ENCODE measurements at places on chromosomes 4 and X.
A peak's percentile ranks its signal among the peaks of the same experiment; 100 is the strongest.

GRCh38 chr4:123218981-123219380 lies 177.6 kb upstream of the SPRY1 start:
- no peak for DNase-seq

GRCh38 chr4:158835226-158836001 lies 66.6 kb downstream of the FNIP2 start:
- no peak for DNase-seq

DNA sequence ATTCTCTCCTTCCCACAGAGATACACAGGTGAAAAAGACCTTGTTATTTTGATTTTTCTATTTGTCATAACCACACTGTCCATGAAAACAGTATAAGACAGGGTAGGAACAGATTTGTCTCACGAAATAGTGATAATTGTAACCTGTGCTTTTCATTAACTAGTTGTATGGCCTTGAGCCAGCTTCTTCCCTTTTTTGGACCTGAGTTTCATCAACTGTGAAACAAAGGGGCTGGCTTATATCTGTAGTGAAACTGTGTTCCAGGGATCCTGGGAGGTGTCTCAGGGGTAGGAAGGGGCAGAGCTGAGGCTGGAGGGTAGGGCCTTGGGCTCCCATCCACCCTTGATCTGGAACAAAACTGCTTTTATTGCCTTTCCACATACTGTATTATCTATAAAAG lies 50.9 kb downstream of the MED28 start:
- no peak for DNase-seq

DNA sequence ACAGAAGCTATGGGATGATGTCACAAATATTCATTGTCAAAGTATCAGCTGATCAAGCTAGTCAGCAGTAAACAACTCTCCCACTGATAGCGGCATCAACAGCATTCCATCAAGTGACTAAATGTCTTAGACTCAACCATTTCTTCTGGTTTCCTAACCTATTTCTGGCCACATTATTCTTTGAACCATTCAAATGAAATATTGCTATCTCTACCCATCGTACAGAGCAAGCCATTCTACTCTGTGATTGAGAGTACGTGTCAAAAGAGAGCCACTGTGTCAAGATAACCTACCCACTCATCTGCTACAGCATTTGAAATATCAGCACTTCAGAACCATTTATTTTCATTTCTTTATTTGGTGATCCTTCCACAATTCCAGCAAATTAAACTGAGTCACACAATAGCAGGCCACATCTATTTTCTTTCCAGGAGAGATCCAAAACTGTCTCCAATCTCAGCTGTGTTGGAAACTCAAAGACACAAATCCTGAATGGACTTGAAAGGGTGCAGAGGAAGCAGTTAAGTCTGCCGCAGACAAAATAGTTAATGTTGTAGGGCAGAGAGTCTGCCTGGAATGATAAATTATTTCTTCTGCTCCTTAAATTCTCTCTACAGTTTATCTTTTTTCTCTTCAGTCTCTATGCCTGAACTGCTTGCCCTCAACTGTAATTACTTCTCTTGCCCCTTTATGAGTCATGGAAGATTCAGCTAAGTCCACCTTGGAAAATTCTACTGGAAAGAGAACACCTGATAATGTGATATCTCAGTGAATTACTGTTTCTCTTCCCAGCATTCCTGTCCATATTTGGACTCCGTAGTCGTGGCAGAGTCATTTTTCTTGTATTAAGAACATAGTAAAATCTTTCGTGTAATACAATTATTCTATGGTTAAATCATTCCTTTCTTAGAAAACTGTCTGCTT lies 364.8 kb downstream of the PDGFC start:
- DNase-seq: no peak

DNA sequence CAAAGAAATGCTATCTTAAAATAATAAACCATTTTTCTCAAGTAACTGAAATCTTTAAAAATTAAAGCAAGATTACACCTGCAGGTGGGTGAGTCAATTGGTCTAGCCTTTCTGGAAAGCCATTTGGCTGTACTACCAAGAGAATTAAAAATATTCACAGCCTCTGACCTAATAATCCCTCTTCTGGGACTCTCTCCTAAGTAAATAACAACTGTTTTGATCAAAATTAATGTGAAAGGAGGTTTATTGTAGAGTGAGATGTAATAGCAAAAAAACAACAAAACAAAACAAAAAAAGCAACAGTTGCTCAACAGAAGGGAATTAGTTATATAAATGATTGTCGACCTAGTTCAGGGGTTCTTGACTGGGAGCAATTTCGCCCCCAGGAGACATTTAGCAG lies 89.0 kb downstream of the GEMIN8 start:
- DNase-seq: no peak

DNA sequence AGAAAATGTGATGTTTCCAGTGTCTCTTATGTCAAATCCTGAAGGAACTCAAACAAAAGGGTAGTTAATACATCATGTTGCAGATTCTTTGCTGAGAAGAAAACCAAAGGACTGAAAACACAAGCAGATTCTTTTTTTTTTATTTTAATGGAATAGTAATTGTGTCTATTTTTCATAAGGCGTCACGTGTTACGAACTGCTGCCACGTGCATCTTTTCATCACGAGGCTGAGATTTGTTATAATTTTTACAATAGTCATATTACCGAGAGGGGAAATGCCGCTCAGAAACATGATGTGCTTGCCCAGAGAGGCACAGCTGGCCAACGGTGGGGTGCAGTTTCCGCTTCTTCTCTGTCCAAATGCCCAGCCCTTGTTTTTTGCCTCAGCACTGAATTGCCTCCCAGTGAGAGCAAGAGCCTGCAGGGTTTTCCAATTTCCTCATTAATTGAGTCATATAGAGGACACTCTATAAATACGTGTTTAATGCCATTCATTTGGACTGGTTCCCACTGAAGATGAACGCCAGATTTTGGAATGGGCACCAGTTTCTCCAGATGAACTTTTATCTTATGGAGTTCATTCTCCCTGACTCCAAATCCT lies 225.3 kb downstream of the STK32B start:
- DNase-seq: no peak

GRCh38 chr4:8754634-8755589 lies 116.7 kb downstream of the HMX1 start:
- no peak for DNase-seq

GRCh38 chr4:111854494-111855087 lies 290.7 kb upstream of the FAM241A start:
- DNase-seq: peak; percentile 67

GRCh38 chr4:67909905-67910584 lies 26.2 kb upstream of the TMPRSS11D start:
- DNase-seq: no peak

- peak; percentile 45 for DNase-seq
These were observed 18.1 kb downstream of the CHIC1 start for GRCh38 chrX:73581002-73581628.

- DNase-seq: no peak
These were observed 718.9 kb downstream of the ADGRL3 start for GRCh38 chr4:61918987-61919386.

DNA sequence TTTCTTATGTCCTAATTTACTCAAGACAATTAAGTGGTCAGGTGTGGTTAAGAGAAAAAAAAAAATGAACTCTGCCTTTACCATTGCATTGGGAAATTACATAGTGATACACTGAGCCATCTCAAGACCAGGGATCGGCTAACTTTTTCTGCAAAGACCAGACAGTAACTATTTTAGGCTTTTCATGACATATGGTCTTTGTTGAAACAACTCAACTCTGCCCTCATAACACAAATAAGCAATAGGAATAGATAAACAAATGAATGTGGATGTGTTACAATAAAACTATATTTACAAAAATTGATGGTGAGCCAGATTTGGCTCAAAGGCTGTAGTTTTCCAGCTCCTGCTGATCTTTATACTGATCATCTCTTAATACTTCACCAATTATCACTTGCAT lies 632.6 kb upstream of the INTU start:
- no peak for DNase-seq
